ENCODE measurements at places on chromosomes 1 and 21.
A peak's percentile ranks its signal among the peaks of the same experiment; 100 is the strongest.

GRCh38 chr21:45846373-45847160 is 135.0 kb upstream of the COL6A1 start:
- DNase-seq, result peak; percentile 69

DNA sequence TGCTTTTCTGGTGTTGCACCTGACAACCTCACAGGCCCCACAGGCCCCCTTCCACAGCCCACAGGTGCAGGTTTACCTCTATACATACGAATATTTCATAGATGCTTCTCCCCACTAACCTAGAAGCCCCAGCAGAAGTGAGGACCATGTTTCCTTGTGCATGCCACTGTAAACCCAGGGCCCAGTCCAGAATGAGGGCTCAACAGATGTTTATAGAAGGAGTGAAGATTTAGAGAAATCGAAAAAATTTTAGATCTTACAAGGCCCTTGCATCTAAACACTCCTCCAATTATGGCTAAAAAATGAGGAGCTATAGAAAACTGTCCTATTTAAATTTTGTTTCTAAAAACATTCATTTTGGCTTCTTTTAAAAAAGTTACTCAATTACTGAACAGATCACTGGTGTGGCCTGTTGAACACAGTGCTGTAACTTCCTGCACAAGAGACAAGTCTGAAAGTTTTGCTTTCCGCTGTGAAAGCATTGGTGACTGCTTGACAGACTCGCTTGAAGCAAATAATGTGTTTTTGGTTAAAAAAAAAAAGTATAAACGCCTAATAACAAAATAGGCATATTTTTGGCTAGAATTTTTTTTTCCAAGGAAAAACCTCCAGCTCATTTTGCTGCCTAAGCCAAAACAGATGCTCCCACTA is 1.2 kb downstream of the ABCB10 start:
- no peak for DNase-seq

- peak; percentile 65 for DNase-seq
These were observed 6.2 kb downstream of the ARHGEF16 start for GRCh38 chr1:3460672-3461131.

- no peak for DNase-seq
These were observed 67.4 kb upstream of the F3 start for GRCh38 chr1:94608852-94609530.

DNA sequence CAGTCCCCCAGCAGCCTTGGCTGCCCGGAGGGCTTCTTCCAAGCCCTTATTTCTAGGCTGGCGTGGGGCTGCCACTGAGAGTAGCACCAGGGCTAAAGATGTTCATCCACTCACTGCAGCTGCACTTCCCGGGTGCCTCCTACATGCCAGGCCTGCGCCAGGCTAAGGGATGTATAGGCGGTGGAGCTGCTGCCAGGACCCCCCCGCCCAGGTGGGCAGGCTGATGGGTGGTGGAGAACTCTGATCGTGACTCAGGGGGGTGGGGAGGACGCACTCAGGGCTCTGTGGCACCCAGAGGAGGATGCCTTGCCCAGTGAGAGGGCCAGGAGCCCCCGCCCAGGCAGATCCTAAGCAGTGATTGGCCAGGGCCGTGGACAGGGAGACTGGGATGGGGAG is 34.1 kb downstream of the CFAP74 start:
- peak; percentile 47 for DNase-seq

GRCh38 chr21:44371596-44371995 is 18.2 kb downstream of the TRPM2 start:
- no peak for DNase-seq

GRCh38 chr1:19337289-19337688 is 25.2 kb downstream of the SLC66A1 start:
- DNase-seq, result no peak

DNA sequence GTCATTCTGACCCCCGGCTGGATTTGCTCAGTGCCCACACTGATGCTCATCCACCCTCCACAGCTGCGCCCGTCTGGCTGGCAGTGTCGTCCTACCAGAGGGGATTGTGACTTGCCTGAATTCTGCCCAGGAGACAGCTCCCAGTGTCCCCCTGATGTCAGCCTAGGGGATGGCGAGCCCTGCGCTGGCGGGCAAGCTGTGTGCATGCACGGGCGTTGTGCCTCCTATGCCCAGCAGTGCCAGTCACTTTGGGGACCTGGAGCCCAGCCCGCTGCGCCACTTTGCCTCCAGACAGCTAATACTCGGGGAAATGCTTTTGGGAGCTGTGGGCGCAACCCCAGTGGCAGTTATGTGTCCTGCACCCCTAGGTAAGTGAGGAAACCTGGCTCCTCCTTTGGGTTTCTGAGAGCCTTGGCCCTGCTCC is 5.7 kb upstream of the EFNA4 start:
- no peak for DNase-seq

DNA sequence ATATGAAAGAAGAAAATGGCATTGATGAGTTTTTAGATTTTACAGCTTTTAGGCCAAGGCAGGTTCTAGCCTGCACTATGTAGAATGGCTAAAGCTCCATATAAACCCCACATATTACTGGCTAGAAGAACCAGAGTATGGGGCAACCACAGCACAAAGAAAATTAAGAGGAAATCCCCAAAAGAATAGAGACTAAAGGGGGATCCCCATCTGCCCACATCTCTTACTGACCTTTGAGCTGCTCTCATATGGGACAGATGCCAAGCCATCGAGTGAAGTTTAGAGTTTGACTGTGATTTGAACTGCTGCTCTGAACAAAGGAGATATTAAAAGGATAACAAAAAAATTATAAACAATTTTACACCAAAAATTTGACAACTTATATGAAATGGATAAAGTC is 102.2 kb upstream of the HAO2 start:
- DNase-seq, result no peak

- DNase-seq, result no peak
These were observed 52.0 kb downstream of the TAS1R2 start for GRCh38 chr1:18807334-18808063.

- DNase-seq, result no peak
These were observed 24.1 kb downstream of the SHISA4 start for GRCh38 chr1:201912832-201913231.

GRCh38 chr1:21664806-21665588 is 4.2 kb downstream of the RAP1GAP start:
- DNase-seq, result no peak

GRCh38 chr1:6975331-6976043 is 190.2 kb downstream of the CAMTA1 start:
- no peak for DNase-seq

GRCh38 chr1:43431676-43432075 is 22.1 kb downstream of the HYI start:
- DNase-seq, result no peak

DNA sequence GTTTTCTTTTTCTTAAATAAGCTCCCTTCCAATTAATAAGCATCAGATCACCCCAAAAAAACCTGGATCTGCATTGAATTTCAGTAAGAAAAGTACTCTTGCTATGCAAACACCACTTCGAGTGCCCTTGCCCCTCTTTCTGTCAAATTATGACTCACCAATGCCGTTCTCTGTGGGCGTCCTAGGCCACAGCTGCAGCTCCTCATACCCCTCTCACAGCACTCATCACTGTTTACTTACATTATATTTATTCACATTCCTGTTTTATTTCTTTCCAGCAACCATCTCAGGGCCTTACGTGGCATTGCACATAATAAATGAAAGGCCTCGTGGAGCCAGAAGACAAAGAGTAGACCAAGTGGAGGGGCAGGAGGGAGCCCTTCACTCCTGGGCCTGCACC is 99.1 kb upstream of the CTTNBP2NL start:
- DNase-seq, result no peak

- DNase-seq, result no peak
These were observed 3.9 kb upstream of the EFNA1 start for GRCh38 chr1:155123801-155124200.

DNA sequence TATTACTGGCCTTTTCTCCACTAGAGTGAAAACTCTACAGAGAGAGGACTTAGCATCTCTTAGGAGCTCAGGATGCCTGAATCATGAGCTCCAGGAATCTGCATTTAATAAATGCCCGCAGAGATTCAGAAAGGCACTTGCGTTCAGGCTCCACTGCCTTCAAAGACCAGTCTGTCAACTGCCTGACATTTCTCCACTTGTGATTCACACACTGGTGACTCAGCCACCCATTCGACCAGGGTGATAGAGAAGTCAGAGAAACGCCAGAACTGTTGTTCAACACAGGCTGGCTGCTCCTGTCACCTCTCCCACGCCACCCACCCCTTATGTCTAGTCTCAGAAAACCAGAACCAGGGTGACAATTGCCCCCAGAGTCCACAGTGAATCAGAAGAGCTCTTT is 26.9 kb upstream of the LBR start:
- no peak for DNase-seq

- no peak for DNase-seq
These were observed 30.1 kb downstream of the OLFML3 start for GRCh38 chr1:114009393-114009792.

DNA sequence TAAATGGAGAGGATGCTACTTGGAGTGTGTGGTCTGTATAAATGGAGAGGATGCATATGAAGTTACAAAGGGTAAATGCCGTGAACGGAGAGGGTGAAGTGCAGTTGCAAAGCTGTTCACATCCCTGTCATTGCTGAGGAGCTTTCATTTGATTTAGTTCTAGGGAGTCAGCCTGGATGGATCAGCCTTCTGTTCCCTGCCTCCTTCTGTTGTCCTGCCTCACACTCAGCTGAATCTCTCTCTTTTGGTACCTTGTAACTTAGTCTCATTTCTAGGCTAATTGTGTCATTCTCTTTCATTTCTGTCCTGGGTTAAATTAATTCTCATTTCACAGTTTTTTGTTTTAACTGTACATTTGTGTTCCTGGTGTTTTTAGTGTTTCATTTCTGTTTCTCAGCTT is 133.2 kb upstream of the COL6A1 start:
- no peak for DNase-seq

DNA sequence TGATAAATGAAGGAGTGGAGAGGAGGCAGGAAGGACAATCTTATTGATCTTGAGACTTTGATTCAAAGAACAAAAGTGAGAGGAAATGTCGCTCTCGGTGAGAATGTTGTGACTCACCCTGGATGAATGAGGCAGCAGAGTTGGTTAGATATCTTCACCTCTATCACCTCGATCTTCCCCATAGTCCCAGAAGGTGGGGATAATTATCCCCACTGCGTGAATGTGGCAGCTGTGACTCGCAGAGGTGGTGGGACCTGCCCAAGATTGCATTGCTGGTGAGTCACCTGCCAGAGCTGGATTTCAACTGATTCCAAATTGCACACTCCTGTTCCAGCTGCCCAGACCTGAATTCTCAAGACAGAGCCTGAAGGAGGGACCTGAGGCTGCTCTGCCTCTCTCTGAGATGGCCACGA is 105.0 kb downstream of the MATN1 start:
- no peak for DNase-seq

- DNase-seq, result no peak
These were observed 553.9 kb downstream of the DPYD start for GRCh38 chr1:97366984-97367383.

DNA sequence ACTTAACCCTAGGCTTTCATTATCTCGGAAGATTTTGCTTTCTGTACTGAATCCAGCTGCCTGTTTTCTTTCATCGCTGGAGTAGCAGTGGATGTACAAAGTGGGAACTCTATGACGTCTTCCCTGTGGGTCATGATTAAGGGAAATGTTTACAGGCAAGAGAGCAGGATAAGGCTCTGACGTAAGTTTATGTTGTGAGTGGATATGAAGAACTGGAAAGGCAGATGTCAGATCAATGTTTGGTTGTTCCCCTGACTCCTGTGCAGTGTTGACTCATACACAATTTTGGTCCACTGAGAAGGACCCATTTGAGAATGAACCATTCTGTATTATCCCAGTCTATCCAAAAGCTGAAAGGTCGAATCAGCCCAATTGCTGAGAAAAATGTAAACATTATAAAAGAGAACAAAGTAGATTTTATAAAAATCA is 292.4 kb downstream of the GRIK1 start:
- no peak for DNase-seq

DNA sequence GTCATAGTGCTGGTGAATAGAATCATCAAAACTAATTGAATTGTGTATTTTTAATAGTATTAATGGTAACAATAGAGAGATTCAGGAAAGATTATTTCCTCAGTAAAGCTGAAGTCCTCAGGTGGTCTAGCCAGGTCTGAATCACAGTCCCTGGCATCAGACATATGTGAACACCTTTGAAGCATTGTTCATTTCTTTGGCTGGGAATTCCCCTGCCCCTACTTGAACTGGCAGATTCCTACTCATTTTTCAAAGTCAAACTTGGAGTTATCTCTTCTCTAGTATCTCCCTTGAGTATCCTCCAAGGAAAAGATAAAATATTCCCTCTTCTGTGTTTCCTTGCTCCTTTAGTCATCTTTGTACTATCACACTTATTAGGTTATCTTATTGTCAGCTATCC is 759.8 kb downstream of the ADGRL2 start:
- DNase-seq, result no peak

DNA sequence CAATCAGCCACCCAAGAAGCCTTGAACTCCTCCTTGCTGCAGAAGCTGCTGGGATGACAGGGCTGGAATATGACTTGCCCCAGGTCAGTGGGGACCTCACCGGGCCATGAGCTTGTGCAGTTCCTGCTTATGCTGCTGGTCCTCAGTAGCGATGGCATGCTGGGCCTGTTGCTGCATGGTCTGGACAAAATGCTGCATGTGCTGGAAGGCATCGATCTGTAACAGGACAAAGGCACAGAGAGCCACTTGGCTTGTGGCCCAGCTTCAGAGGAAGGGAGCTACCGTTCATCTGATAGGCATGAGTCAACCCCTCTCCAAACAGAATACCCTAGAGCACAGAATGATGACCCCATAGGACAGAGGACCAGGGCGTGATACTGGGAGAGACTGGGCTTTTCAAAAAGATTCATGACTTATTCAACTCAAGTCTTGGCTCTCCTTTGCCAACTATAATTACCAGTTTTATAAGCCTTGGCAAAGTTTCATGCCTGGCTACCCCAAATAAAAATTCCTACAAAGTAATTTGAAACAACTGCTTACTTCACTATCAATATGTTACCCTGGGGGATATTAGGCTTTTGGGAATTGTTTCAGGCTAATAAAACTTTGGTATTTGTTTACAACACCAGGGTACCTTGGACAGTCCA is 34.7 kb upstream of the EXOSC10 start:
- DNase-seq, result no peak

- DNase-seq, result no peak
These were observed 10.7 kb upstream of the HUNK start for GRCh38 chr21:31862078-31862477.

GRCh38 chr1:52364235-52364839 is 1.7 kb downstream of the CC2D1B start:
- no peak for DNase-seq

- no peak for DNase-seq
These were observed 30.3 kb downstream of the CEP350 start for GRCh38 chr1:179984942-179985341.

- no peak for DNase-seq
These were observed 3.8 kb downstream of the TRAF5 start for GRCh38 chr1:211330282-211330936.

Measured in Right ventricle myocardium inferior (tissue), 1 donor.